ENCODE measurements at places on chromosomes 3 and 15.

- no peak for DNase-seq
Observed at GRCh38 chr3:3316521-3316920, 137.0 kb upstream of the CRBN start.

- no peak for DNase-seq
Observed at GRCh38 chr3:79810581-79810980, 42.8 kb upstream of the ROBO1 start.

DNA sequence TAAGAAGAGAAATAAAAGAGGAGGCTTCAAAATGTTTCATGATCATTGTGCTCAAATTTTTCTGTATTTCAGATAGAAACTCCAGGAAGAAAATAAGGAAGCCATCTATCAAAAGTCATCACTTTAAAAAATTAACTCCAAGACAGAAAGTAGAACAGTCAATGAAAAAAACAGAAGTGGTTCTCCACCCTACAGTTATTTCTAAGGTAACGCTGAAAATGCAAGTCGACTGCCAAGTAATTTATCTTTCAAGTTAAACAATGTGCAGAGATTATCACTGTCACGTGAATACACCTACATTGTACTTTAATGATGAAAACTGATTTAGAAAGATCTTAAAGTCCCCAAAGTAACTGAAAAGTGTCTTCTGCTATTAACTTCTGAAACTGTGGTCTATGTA lies 78.5 kb upstream of the SNRPA1 start:
- no peak for DNase-seq

GRCh38 chr15:40949756-40950207 lies 3.5 kb upstream of the CHAC1 start:
- DNase-seq: no peak

- DNase-seq: no peak
Observed at GRCh38 chr15:83571820-83572707, 81.9 kb upstream of the ADAMTSL3 start.

DNA sequence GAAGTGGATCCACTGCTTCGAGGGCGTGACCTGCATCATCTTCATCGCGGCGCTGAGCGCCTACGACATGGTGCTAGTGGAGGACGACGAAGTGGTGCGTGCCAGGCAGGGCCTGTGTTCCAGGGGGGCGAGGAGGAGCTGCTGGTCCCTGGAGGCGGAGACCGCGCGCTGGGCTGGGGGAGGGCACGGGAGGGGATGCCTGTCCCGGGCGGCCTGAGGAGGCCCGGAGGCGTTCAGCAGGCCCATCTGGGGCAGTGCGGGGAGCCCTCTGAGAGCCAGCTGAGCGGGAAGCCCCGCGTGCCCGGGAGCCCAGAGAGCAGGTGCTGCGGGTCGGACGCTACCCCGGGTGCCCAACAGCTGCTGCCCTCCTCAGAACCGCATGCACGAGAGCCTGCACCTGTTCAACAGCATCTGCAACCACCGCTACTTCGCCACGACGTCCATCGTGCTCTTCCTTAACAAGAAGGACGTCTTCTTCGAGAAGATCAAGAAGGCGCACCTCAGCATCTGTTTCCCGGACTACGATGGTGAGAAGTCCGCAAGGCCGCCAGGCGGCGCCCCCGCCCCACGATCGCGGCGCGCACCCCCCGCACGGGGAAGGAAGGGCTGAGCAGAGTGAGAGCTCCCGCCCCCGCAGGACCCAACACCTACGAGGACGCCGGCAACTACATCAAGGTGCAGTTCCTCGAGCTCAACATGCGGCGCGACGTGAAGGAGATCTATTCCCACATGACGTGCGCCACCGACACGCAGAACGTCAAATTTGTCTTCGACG lies 2.9 kb downstream of the GNAT1 start:
- DNase-seq: peak; percentile 86

- no peak for DNase-seq
Observed at GRCh38 chr15:39564972-39565665, 15.8 kb upstream of the THBS1 start.

DNA sequence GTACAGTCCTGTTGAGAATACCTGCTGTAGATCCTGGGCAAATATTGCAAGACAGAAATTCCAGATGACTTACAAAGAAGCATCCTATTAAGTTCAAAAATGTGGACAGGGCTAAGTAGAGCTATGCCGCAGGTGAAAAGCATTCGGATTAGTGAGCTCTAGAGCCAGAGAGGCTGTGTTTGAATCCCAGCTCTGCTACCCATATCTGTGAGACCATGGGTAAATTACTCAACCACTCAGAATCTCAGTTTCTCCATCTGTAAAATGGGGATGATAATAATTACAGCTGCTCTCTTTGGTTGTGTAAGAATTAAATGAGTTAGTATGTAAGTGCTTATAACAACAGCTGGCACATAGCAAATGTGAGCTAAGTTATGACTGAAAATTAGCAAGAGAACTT lies 3.9 kb downstream of the ADAMTS7 start:
- no peak for DNase-seq

DNA sequence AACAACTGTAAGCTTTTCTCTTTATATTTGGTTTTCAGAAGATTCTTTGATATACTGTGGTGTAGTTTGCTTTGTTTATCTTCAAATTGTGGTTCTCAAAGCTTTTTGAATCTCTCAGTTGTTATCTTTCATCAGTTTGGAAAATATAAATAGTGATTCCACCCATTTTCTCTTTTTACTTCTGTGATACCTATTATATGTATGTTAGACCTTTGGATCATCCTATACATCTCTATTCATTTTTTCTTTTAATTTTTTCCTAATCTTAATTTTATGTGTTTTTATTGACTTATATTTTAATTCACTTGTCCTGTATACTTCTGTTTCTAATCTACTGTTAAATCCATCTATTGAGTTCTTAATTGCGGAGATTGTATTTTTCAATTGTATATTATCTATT lies 160.7 kb upstream of the COL8A1 start:
- DNase-seq: no peak

DNA sequence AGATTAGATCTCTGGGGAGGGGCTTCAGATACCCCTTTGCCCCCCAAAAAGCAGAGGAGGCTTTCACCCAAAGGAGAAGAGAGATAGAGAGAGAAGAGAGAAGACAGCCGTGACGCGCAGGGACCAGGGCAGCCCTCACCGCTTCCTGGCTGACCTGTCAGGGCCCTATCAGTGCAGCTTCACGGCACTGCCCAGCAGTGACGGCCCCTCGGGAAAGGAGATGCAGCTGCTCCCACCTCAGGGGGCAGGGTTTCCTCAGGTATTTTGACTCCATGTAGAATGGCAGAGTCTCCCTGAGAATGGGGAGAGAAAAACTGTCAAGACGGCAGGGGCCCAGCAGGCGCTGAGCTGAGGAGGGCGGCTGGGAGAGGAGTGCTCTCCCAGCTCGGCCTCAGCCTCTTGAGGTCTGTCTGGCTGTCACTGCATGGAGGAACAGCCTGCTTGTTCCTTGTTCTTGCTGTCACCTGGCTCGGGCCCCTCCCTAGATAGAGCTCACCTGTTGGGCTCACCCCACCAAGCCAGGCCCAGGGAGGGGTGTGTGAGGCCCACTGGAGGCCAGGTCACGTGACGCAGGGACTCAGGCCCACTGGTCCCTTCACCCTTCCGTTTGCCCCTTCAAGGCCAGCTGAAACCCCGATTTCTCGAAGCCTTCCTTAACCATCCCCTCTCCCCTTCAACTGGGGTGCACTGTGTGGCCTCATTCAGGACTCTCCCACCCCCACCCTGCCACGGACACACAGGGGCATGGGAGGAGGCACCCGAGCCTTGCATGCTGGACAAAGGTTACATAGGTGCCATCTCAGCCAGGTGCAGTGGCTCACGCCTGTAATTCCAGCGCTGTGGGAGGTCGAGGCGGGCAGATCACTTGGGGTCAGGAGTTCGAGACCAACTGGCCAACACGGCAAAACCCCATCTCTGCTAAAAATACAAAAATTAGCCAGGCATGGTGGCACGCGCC lies 28.2 kb downstream of the LOXL1 start:
- DNase-seq: no peak

DNA sequence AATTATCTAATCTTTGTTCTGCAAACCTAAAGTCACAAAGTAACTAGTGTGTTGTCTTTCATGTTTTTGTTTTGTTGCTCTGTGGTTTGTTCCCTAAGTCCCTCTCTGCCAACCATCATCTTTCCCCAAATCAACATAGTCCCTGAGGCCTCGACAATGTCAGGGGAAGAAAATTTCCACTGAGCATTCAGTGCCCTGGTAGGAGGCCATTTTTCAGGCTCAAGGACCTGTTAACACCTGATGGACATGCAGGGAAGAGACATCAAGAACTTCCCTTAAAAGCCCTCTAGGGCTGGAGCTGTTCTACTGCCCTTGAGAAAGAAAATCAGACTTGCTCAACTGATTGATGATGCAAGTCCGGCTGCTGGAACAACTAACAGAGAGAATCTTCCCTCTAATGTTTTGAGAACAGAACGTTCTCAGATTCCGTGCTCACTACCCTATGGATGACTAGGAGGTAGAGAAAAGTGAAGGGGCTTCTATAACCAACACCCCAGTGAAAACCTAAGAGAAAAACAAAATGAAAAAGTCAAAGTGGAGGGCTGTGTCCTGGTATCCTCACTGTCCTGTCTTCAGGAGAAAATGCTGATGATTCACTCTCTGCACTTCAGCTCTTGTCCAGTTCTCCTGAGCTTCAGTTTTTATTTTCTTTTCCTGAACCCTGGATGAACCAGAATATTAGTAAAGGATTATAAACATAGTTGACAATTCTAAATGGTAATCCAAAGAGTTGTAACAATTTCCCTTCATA lies 373.1 kb downstream of the FOXP1 start:
- DNase-seq: no peak

DNA sequence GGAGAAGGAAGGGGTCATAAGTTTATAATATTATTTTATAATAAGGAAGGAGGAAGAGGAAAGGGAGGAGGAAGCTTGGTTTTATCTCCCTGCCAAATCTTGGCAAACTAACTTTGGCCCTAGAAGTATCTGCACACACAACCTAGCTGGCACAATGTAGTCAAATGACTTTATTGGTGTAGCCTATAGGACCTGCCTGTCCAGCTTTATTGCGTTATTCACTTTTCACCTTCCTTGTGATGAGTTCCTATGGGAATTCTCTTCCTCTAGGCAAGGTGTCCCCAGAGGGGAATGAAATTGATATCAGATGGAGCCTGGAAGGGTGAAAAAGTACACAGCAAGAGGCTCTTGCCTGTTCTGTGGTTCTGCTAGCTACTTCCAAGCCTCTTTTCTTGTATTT lies 111.2 kb upstream of the SLC25A36 start:
- DNase-seq: no peak

GRCh38 chr3:132641837-132642538 lies 17.6 kb downstream of the ACAD11 start:
- no peak for DNase-seq

DNA sequence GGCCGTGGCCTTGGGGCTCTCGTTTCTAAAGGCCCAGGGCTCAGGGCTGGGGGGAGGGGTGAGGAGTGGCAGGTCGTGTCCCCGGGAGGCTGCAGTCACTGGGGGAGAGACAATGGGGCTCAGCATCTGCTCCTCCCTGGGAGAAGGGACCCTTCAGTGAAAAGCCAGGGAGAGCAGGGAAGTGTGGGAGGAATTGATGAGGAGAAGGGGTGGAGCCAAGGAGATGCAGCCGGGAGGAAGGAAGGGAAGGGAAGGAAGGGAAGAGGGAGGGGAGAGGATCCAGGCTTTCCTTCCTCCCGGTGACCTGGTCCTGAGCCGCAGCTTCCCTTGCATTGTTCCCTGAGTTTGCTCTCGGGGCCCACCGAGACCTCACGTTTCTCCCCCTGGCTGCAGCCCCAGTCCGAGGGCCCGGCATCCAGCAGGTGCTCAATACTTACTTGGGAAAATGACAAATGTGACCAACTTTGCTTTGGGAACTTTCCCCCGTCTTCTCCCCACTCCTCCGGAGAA lies 1.4 kb upstream of the ZNF710 start:
- no peak for DNase-seq

DNA sequence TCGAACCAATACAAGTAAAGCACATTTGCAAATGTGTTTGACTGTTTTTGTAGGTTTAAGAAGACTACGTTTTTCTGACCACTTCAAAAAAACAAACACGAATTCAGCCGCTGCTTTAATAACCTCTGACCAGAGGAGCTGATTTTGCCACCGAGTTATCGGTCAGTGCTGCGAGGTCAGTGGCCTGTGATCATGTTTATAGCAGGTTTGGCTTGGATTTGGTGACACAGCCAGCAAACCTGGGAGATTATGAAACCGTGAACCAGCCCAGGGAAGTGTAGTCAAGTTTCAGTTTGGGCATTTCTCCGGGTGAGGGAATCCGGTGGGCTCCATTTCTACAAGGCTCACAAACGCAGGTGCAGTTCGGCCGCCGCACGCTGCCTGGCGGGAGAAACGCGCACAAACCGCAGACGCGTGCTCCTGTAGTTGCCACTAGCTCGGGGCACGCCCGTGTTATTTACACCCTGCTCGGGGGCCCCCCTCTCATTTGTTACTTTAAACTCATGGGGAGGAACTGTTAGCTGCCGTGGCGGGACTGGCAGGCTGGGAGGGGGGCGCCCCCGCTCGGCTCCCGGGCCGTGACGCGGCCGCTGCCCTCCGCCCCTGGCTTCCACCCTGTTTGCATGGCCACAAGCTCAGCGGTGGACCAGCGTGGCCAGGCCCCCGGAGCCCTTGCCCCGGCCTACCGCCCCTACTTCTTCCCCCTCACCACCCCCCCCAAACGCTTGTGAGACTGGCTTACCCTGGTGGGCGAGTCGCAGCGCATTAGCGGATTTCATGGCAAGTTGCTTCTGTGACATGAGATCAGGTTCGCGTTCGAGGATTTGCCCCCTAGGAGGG lies 13.6 kb upstream of the ONECUT1 start:
- peak; percentile 17 for DNase-seq

DNA sequence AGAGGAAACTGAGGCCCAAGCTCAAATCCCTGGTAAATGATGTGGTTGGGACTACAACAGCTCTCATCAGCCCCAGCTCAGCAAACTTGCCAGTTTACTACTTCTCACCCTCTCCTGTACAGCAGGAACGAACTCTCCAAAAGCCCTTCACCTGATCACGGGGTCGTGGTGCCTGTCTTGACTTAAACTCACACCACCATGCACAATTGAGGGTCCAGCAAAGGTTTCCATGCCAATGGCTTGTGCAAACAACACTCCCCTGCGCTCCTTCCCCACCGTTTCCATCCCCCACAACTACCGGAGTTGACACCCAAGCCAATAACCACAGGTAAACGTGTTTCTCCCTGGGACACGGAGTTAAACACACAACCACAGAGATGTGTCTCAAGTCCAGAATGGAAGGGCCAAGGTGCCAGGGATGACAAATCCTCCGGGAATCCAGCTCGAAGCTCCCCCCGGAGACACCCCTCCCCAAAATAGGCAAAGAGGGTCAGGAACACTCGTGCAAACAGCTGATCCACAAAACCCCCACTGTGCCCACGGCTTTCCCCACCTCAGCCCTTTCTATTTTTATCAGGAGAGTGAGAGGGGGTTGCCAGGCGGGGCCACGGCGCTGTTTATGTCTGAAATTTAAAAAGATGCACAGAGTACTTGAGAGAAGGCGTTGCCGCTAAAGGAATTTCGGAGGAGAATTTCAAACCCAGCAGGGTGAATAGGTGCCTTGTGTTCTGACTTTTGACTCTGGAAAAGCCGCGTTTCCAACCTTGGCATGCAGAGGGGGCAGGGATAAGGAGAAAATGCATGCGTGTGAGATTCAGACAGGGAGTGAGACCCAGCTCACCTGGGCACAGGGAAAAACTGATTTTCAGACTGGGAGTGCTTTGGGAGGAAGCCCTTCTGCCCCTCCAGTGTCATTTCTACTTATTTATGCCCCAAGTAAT lies 10.6 kb upstream of the ACAN start:
- DNase-seq: no peak
